ENCODE measurements at places on chromosomes 12 and 14. TPM values are rescaled to one million over a fixed set of nuclear protein-coding genes. Genes with fewer than 3 reads are reported as not detected.

DNA sequence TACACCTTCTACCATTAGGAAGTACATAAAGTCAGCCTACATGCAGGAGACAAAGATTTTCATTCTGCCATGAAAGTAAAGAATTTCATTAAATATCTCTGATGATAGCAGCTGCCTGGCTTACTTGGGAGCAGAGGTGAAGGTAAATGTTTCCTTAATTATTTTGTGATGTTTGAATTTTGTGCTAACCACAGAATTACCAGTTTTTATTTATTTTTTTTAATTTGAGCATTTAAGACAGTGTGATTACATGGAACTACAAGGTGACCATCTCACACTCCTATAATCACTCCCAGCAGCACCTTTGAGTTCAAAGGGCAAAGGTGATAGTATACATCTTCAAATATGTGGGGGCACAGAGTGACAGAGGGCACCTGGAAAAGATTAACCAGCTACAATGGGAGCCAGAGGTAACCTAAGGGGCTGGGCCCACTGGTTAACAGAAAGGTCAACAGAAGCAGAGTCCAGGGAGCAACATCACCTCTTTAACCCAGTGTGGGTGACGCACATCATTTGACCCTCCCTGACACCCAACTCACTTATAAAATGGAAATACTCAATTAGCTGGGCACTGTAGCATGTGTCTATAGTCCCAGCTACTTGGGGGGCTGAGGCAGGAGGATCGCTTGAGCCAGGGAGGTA is 65.0 kb downstream of the GCH1 start:
- DNase-seq = no peak

- no peak for DNase-seq
Measured at GRCh38 chr14:61518403-61518802, 176.9 kb upstream of the HIF1A start.

DNA sequence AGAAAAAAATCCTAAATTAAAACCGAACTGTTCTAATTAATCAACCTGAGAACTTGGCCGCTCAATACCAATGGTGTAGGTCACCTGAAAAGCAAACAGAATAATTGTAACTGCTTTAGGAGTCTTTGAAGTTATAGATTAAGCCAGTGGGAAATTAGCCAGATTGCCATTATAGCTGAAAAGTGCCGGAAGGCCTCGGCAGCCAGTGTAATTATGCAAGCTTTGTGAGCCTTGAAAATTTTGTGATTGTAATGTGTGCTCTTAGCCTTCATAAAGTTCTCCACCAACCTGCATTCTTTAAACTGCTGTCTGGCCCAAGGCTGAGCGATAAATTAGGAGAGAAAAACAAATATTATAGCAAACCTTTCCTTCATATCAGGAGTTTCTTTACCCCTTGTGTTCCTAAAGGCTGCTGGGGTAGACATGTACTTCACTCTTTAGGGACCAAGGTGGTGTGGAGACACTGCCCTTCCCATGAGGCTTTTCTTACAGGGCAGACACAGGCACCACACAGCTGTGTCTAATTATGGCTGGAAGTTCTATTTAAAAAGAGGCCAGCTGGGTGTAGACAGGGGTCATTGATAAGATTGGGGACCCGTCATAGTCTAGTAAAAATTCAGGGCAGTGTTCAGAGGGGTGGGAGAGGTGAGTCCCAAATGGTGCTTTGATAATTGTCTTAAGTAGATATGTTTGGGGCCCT is 991.2 kb downstream of the FLRT2 start:
- no peak for DNase-seq

IL31 gene
- total RNA-seq = not detected

DNA sequence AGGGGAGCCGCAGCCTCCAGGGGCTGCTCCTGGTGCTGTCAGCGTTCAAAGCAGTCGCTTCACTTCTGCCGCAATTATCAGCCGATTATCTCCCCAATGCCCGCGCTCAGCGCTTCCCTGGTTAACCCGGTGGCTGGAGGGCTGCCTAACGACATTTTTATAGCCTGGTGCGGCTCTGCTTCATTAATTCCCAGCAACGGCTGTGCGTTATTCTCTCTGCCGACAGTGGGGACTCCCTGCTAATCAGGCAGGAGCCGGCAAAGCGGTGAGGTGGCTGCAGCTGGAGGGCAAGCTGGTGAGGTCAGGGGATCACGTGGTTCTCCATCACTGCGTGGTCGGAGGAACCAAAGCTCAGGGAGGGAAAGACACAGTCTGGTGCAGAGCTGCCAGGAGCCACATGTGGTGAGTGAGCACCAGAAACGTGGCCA is 62.9 kb downstream of the GLRX5 start:
- DNase-seq = peak; percentile 1

- peak; percentile 70 for DNase-seq
Measured at GRCh38 chr12:62268956-62269355, 8.8 kb downstream of the USP15 start.

Measured in fibroblast of villous mesenchyme (primary cell).